ENCODE measurements at places on chromosomes 1 and 21. TPM values are rescaled to one million over a fixed set of nuclear protein-coding genes. Genes with fewer than 3 reads are reported as not detected.

LCE2A gene
- total RNA-seq = not detected

CYP4A22 gene
- total RNA-seq = not detected

DNA sequence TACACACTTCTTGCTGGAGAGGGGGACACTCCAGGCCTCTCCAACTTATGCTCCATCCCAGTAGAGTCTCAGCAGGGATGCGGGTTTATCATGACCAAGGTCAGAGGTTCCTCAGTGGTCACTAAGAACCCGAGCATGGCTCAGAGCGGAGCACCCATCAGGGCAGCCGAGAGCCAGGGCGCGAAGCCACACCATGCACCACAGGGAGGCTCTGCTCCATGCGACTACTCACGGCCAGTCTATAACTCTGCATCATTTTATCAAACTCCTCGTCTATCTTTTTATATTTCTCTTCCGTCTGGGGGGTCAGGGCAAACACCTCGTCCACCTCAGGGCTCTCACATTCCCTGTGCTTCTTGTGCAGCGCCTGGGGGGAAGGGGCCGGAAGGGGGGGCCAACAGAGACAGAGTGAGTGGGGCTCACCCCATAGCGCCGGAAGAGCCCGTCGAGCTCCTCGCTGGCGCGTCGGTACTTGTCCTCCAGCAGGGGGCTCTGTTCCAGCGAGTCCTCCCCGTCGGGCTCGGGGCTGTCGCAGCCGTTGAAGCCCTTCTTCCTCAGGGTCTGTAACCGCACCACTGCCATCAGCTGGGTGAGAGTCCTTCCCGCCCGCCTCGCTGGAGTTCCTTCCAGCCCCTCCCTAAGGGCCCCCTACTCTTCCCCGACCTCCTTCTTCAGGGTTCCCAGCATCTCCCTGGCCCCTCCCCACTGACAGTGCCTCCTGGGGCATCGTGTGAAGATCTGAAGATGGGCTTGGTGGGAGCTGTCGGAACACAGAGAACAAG lies 20.0 kb downstream of the MEF2D start:
- no peak for DNase-seq

LCE1D gene
- not detected for total RNA-seq

GRCh38 chr1:164950541-164950986 lies 391.6 kb downstream of the PBX1 start:
- DNase-seq = no peak

MX2 gene
- 0.69 TPM for total RNA-seq

DNA sequence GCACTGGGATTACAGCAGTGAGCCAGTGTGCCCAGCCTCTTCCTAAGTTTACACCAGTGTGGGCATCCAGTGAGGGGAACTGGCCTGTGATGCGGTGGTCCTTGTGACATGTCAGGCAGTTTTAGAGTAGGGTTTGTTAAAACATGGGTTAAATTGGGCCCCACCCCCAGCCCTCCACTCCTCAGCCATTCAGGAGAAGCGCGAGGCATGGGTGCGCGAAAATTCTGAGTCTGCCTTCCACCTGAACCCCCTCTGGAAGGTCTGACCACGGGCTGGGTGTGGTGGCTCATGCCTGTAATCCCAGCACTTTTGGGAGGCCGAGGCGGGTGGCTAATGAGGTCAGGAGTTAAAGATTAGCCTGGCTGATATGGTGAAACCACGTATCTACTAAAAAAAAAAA lies 51.7 kb downstream of the SKI start:
- DNase-seq = no peak

DNA sequence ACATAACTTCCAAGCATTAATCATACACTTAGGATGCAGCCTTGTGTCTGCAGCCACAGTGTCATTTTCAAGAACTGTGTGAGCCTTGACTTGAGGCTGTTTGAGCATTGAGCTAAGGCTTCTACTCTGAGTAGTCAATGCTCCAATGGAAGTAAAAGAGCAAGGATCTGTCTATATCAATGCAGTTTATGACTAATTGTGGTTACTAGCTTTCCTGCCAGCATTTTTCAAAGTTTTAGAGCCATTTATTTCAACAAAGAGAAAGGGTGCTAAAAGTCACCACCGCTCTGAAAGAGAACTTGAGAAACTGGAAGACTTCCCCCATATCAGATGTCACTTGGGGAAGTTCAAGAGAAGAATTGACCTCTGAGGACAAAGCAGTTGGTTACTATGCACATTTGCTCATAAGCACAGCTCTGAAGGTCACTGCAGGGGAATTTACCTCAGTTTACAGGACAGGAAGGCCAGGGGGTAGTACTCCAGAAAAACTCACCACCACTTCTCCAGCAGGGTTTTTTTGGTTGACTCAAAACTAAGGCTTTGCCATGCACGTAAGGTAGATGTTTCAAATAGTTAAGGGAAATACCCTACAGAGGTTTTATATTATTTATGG lies 24.5 kb upstream of the RGS1 start:
- DNase-seq = no peak

DNA sequence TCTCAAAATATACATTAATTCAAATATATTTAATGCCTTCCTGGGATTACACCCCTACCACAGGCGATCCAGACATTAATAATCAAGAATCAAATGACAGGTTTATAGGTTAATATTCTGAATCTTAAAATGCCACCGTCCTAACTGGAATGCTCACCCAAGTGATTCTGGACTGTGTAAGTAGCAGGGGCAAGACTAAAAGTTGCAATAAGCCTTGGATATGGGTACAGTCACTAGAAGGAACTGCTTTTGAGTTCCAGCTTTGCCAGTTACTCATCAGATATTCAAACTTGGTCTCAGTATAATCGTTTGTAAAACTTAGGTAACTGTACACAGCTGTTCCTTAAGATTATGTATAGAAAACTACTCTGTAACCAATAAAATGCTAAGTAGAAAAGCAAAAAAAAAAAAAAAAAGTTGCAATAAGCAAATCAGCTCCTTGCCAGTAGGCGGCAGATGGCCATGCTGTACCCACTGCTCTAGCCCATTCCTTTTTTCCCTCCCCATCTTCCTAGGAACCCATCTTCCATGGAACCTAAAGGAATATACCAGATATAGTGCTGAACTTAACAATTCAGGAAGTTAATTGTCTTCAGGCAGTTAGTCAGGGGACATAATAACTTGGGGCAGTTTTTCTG lies 10.5 kb downstream of the RO60 start:
- no peak for DNase-seq

DNA sequence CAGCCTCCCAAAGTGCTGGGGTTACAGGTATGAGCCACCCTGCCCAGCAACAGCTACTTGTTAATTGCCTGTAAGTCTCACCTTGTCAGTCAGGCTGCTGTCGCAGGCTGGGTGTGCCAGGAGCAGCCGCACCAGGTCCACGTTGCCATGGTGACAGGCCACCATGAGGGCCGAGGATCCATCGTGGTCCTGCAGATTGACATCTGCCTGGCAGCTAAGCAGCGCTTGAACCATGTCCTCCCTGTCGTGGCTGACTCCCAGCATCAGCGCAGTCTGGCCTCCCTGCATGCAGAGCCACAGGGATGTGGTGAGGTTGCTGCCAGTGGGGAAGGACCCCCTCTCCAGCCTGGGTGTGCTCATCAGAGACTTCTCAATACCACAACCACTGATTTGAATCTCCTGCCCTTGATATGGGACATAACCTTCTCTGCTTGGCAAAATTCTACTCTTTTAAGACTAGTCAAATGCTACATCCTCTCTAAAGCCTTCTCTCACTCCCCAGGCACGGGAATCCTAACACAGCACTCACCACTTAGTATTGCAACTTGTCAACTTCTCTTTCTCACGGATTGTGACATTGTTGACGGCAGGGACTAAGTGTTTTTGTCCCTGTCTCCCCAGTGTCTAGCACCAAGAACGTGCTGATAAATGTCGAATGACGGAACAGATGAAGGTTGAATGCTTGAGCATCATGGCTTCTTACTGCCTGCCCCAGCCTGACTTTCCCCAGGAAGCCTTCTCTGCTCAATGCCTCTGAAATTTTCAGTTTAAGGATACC lies 52.9 kb downstream of the L1TD1 start:
- no peak for DNase-seq

GRCh38 chr1:31607360-31607759 lies 10.1 kb upstream of the HCRTR1 start:
- no peak for DNase-seq

- no peak for DNase-seq
Measured at GRCh38 chr1:228272831-228273571, 65.2 kb downstream of the OBSCN start.

DNA sequence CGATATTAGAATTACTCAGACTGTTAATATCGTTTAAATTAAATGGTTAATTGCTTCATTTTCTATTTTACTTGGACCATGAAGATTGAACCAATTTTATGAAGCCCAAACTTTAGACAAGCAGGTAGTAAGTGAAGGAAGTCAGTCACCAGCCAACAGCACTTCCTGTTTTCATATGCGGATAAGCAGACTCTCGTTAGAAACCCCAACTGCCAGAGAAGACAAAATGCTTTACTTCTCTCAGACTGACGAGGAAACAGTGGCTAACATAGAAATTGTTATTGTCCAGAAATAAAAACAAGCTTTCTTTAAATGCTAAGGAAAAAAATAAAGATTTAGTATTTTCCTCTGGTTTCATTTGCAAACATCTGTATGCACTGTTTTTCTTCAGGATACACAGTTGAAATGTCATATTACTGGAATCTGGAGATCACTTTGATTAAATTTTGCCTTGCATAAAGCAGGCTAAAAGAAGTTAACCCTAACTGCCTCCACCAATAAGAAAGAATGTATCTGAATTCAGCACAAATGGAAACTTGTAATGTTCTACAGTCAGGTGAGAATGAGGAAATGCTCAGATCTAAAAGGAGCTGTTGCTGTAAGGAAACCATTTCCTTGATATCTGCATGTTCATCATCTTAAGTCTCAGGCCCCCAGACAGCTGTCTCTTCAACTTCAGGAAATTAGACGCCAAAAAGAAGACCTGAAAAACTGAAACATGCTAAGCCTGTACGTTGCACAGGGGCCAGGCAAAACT lies 129.8 kb upstream of the SAMSN1 start:
- no peak for DNase-seq

- no peak for DNase-seq
Measured at GRCh38 chr1:230633469-230633868, 8.8 kb upstream of the COG2 start.

DNA sequence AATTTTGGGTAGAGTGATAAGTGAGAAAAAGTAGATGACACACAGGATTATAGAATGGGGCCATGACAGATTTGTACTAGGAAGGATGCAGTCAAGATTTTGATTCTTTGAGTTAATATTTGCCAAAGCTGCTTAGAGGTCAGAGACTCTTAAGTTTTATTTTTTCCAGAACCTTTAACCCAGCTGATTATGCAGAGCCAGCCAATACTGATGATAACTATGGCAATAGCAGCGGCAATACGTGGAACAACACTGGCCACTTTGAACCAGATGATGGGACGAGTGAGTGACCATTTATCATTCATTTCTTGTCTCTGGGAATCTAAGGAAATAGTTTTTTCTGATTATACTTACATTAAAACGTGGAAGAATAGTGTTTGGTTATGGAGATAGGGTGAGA lies 16.1 kb downstream of the UBAP2L start:
- DNase-seq = no peak

CALML6 gene
- total RNA-seq = 1.5 TPM

GRCh38 chr1:1111516-1112236 lies 4.2 kb downstream of the C1orf159 start:
- DNase-seq = no peak

- DNase-seq = no peak
Measured at GRCh38 chr1:115426231-115426771, 88.3 kb upstream of the NGF start.

- DNase-seq = no peak
Measured at GRCh38 chr1:71695084-71695483, 587.3 kb downstream of the NEGR1 start.

CDK18 gene
- total RNA-seq = 23.9 TPM

DNA sequence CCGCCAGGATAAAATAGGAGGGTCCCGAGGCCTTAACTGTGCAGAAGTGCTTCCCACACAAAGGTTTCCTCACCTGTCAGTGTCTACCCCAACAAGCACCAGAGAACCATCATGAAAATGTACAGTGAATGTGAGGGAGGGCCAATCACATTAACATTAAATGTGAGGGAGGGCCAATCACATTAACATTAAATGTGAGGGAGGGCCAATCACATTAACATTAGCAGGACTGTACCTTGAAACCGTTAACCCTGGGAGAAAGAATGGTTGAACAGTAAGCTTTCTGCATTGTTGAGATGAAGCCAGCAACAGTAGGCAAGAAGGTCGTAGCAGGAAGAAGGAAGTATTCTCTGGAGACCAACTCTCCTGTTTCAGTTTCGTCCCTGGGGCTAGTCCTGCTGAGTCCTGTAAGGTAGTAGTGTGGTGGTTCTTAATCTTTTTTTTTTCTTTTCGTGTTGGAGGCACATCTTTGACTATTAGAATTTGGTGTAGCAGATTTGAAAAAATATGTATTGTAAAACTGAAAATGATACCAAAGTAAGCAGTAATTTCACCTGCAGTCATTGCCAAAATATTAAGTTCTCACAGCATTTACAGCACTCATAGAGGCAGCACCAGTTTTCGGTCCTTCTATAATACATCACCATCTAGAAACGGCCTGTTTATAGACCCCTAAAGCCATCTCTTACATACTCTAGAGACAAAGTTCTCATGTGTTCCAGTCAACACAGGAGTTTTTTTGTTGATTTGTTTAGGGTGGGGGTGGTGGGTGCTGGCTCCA lies 98.6 kb upstream of the PPP2R5A start:
- DNase-seq = no peak

PWP2 gene
- total RNA-seq = 5.3 TPM

DNA sequence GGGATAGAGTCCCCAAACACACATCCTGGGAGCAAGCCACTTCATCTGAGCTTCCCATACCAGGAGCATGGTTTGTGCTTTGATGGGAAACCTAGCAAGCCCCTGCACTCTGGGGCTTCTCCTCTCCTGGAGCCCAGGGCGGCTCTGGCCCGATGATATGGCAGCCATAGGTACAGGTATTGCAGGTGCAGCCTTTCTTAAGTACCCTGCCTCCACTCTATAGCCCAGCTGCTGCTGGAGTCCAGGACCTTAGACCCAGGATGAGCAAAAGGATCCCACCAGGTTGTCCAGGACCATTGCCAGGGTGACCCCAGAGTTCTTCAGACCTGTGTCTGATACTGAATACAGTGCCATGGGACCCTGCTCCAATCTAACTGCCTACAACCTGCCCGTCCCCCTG lies 4.2 kb downstream of the C1orf226 start:
- no peak for DNase-seq

GRCh38 chr21:39681257-39681656 lies 63.7 kb upstream of the IGSF5 start:
- DNase-seq = no peak

GJA5 gene
- not detected for total RNA-seq

PTPRF gene
- total RNA-seq = 520 TPM

HHAT gene
- total RNA-seq = 14.7 TPM

WNT3A gene
- not detected for total RNA-seq

- no peak for DNase-seq
Measured at GRCh38 chr1:202622388-202622787, 87.9 kb downstream of the SYT2 start.

- DNase-seq = no peak
Measured at GRCh38 chr1:21931171-21932093, 5.7 kb downstream of the HSPG2 start.

GRCh38 chr21:26432410-26432809 lies 140.7 kb downstream of the CYYR1 start:
- DNase-seq = no peak
